ENCODE measurements at places on chromosomes 2 and 18.

- no peak for DNase-seq
Observed at GRCh38 chr2:167653131-167653530, 594.3 kb downstream of the STK39 start.

DNA sequence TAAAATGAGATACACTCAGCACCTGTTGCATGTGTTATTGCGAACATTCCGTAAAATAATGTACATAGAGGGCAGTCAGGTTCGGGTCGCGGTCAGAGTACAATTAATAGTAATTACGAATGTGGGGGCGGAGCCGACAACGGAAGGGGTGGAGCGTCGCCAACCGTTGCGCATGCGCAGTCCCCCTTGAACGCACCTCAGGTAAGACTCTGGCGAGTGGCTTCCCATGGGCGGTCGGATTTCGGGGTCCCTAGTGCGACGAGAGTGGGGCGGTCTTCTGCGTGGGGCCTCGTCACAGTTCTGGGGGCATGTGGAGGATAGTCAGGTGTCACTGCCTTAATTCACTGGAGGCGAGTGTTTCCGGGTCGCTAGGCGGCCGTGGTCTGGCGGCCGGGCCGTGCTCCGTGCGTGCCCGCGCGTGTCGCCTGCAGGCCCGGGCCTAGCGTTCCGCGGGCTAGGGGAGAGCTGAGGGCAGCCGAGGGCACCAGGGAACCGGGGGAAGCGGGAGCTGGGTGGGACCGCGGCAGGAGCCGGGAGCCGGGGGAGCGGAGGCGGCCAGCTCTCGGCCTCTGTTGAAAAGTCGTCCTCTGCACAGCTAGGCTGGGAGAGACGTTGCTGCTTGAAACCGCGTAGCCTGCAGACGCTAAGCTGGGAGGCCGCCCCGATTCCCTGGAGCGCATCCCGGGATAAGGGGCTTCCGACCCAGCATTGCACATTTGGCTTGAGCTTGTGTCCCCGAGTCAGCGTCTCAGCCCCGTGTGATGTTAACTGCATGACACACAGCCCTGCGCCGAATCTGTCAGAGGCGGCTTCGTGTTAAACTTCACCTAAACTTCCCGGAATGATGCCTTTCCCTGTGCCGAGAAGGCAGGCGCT lies at the start of gene CEBPZOS:
TSS of gene CEBPZOS (plus strand) at position 177 of the 876 bp plus-strand sequence. CDS start 3,209 bp downstream, outside the sequence.
- peak; percentile 62 for DNase-seq

DNA sequence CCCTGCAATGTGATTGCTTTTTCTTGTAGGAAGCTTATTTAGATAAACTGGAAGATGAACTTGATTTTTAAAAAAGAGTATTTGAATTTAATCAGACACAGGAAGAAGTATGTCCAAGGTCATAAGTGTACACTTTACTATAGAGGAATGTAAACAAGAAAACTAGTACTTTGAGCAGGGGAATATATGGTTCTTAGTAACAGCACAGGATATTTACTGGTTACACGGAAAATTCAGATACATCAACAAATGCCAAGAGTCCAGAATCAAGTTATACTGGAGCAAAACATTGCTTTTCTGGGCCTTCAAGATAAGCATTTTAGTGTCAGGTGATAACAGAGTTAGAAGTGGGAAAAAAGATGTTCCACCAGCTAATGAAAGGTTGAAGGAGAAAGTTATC lies 75.5 kb downstream of the EFEMP1 start:
- DNase-seq = no peak

DNA sequence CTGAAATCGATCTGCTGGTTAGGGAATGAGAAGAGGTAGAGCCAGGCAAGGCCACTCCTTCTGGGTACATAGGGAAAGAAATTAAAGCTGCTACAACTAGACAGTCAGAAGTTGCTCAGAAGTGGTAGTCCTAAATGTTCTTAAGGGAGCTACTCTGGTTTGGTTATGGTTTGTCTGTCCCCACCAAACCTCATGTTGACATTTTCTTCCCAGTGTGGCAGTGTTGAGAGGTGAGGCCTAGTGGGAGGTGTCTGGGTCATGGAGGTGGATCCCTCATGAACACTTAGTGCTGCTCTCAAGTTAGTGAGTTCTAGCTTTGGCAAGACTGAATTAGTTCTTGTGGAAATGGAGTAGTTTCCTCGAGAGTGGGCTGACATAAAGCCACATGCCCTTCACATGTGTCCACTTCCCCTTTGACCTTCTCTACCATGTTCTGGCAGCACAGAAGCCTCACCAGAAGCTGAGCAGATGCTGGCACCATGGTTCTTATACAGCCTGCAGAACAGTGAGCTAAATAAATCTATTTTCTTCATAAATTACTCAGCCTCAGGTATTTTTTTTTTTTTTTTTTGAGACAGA lies 14.7 kb downstream of the RNF103 start:
- no peak for DNase-seq

GRCh38 chr18:7062811-7063210 lies 54.8 kb downstream of the LAMA1 start:
- no peak for DNase-seq

DNA sequence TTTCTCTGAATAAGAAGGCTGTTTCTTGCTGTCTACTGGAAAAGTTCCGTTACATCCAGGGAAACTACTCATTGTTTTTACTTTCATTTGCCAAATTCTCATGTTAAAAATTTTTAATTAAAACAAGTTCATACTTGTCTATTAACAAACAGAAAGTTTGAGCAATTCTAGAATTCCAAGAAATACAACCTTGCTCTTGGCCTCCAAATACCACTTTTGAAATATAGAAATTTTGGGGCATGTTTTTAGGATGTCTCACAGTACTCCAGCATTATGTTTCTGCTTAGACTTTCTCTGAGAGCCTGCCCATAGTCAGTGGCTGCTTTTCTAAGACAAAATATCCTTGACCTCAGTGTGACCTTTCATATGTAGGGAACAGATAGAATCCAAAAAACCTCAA lies 228.7 kb upstream of the RND3 start:
- DNase-seq = no peak

DNA sequence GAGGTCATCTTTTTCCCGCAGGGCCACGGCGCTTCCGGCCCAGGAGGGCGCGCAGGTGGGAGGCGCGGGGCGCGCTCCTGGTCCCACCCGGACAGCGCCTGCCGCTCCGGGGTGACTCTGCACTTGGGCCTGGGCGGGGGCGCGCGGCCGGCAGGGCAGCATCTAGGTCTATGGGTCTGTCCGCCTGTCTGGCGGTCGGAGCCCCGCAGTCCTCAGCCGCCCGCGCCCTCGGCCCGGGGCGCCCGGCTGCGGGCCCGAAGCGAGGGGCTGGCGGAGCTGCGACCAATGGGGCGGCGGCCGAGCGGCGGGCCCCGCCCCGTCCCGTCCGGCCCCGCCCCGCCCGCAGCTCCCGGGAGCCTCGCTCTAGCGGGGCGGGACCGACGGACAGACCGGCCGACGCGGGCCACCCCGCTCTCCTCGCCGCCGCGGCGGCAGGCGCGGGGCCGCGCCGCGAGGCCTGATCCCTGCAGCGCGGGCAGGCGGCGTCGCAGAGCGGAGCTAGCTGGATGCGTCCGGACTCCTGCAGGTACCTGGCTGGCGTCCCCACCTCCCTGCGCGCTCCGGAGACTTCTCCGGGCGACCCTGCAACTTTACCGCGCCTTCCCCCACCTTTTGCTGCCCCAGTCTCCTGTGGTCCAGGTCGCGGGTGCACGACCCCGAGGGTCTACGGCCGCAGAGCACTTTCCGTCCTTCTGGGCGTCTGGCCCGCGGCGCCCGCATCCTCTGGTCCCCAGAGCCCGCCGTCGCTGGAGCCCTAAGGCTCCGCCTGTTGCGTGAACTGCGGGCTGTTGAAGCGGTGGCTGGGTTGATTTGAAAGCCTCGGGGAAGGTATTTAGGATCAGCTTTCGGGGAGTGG lies at the start of gene KCNS3:
TSS of gene KCNS3 (plus strand) at position 387 of the 856 bp plus-strand sequence. CDS start 52,342 bp downstream, outside the sequence.
- no peak for DNase-seq

DNA sequence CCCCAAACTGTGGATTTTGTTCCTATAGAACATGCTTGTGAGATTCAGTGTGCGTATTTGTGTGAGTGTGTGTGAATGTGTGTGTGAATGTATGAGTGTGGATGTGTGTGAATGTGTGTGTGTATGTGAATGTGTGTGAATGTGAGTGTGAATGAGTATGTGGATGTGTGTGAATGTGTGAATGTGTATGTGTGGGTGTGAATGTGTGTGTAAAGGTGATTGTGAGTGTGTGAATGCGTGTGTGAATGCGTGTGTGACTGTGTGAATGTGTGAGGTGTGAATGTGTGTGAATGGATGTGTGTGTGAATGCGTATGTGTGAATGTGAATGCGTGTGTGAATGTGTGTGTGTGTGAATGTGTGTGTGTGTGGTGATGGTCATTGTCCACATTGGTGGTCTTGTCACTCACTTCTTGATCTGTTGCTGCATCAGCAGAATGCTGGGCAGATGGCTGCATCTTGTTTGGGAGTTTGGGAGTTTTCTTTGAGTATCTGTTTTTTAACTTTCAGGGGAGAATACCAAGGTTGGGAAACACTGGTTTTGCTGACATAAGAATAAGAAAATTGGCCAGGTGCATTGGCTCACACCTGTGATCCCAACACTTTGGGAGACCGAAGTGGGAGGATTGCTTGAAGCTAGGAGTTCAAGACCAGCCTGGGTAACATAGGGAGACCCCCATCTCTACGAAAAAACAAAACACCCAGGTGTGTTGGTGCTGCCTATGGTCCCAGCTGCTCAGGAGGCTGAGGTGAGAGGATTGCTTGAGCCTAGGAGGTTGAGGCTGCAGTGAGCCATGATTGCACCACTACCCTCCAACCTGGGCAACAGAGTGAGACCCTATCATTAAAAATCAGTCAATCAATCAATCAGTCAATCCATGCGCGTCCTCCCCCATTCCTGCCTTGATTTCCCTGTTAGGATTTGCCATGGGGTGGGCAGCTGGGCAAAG lies 18.2 kb downstream of the AGAP1 start:
- no peak for DNase-seq

- no peak for DNase-seq
Observed at GRCh38 chr2:151981886-151982285, 117.0 kb downstream of the CACNB4 start.

GRCh38 chr2:220366765-220367164 lies 739.3 kb downstream of the SLC4A3 start:
- no peak for DNase-seq

DNA sequence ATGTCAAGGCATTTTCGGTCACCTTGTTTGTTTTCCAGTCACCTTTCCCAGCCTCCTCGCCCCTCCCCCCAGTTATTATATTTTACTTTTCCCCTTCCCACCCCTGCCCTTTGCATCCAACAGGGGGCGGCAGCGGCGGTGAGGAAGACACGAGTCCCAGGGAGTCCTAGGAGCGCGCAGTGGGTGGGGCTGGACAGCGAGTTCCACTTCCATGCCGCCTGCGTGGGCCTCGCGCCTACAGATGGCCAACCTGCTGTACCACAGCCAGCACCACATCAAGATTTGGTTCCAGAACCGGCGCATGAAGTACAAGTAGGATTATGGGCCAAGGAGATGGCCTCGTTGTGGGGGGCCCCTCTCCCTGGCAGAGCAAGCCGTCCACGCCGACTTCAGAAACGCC lies 37.2 kb upstream of the EVA1A start:
- no peak for DNase-seq

- DNase-seq = no peak
Observed at GRCh38 chr2:215750763-215751162, 262.6 kb downstream of the MREG start.

GRCh38 chr2:24912523-24912922 lies 7.5 kb downstream of the ADCY3 start:
- DNase-seq = no peak

Measured in SHP77 (cell line).